OCI-M1 (cell line): ENCODE measurements at places on chromosomes 13 and 19.

DNA sequence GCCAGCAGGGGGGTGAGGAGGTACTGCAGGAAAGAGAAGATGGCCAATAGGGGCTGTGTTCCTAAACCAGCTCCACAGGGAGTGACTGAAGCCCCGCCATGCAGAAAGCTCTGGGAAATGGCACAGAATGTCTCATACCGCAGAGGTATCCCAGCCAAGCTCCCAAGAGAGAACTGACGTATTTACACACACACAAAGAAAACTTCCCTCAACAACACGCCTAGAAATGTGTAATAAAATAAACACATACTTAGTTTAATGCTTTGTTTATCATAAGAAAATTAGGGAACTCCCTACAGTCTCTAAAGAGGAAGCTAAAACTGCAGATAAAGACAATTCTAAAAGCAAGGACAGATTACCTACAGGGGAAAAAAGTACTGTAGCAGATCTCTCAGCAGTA, 40.0 kb downstream of the ESD start:
- peak; percentile 40 for DNase-seq

DNA sequence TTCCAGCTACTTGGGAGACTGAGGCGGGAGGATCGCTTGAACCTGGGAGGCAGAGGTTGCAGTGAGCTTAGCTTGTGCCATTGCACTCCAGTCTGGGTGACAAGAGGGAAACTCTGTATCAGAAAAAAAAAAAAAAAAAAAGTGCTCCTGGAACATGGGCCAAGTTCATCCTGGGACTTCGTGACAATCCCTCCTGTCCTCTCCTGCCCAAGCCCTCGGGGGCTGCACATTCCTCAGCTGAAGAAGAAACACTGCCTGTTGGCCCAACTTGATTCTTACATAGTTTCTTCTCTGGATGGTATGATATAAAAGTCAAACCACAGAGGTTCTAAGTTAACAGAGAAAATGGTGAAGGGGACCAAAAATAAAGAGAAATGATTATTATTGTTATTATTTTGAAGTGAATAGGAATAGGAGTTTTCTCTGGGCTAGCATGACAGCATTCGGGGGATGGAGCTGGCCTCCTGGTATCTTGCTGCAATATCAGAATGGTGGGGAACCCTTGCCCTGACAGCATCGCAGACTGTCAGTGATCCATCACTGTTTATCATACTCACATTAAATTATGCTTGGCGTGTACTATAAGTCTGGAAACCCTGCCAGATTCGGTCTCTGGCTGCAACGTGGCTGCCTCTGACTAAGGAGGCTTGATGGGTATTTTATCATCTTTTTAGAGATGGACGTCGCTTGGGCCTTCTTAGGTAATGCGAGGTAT, 113.7 kb upstream of the OXGR1 start:
- DNase-seq, result no peak

GRCh38 chr13:106714271-106714982, 146.5 kb upstream of the ARGLU1 start:
- no peak for DNase-seq

DNA sequence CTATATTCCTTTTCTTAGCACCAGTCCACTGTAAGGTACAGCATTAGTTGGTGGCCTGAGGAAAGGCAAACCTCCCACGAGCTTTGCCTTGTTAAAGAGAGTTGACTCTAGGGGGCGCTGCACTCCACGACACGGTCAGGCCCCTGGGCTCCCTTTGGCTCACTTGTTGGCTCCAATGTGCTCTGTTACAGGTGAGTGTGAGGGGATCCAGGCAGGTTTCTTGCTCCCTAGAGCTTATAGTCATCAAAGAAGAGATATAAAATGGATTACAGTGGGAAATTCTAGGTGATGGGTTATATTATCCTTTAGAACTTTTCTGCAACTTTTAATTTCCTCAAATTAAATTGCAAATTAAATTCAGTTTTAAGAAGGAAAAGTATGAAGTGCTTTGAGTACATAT, 3.7 kb downstream of the WDR87 start:
- peak; percentile 90 for DNase-seq

GRCh38 chr19:57708641-57709361, at the start of gene ZNF154:
Gene ZNF154, minus strand, starts transcription at chr19:57709204. Its CDS starts 233 bp downstream, at chr19:57708971.
- DNase-seq, result no peak

DNA sequence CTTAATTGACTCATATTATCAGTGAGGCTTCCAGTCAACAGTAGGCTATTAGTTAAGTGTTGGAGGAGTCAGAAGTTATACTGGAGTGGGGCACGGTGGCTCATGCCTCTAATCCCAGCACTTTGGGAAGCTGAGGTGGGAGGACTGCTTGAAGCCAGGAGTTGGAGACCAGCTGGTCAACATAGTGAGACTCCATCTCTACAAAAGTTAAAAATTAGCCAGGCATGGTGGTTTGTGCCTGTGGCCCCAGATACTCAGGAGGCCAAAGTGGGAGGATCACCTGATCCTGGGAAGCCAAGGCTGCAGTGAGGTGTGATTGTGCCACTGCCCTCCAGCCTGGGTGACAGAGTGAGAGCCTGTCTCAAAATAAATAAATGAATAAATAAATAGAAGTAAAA, 53.2 kb downstream of the COMP start:
- DNase-seq, result no peak

DNA sequence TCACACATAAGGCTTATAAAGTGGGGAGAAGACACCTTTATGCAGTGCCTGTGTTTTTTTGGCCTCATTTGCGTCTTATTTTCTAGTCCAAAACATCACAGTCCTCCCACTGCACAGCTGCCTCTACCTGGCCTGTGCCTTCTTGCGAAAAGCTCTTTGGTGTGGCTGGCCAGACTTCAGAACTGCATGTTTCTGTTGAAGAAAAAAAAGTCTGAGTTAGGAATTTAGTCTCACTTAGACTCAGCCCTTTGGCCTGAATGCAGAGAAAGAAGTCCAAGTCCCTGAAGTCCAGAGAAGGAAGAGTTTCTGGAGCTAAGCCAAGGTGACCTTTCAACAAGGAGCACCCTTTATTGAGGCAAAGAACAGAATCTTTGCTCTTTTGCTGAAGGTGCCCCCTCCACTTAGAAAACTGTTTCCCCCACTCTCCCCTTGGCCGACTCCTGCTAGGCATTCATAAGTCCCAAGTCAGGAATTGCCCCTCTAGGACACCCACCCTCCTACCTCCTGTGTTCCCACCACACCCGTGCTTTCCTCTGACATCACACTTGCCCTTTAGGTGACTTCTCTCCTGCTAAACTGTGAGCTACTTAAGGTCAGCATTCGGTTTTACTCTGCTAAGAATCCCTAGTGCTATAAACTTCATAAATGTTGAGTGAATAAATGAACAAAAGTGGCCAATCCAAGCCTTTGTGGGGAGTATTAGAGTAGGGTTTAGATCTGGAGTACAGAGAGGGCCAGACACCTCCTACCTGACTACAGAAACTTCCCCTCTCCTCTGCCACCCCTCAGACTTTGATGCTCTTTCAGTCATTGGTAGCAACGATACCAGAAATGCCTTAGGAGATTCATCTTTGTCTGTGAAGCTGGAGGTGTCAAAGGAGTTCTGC, 226.8 kb downstream of the LACC1 start:
- DNase-seq, result no peak

DNA sequence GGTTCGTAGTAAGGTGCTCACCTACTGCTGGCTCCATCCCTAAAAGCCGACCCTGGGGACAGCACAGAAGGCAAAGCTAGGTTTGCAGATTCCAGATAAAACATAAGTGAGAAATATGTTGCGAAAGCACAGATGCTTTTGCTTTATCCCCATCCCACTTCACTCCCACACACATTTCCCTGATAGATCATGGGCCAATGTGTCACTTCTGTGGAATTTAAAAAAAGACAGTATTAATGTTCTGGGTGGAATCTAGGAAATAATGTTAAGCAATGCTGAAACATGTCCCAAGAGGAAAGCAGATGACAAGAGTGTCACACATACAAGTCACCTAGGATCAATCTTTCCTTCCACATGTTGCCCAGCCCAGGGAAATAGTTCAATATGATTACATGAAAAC, 661.0 kb upstream of the MIR17HG start:
- DNase-seq, result peak; percentile 49

DNA sequence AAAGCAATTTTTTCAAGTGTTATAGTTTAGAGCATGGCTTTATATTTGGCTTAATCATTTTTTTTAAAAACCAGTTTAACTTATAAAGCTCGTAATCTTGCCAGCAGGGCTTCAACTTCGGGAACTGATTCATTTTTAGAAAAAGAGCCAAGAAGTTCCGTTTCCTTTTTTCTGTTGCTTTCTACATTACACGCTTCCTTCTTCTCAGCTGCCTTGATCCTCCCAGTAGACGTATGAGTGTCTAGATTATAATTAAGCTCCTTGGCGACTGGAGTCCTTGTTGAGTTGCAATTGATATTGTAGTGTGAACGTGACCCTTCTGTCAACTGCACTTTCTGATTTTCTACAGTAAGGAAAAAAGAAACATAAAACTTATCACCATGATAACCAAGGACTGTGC, 497.2 kb downstream of the DIAPH3 start:
- no peak for DNase-seq

DNA sequence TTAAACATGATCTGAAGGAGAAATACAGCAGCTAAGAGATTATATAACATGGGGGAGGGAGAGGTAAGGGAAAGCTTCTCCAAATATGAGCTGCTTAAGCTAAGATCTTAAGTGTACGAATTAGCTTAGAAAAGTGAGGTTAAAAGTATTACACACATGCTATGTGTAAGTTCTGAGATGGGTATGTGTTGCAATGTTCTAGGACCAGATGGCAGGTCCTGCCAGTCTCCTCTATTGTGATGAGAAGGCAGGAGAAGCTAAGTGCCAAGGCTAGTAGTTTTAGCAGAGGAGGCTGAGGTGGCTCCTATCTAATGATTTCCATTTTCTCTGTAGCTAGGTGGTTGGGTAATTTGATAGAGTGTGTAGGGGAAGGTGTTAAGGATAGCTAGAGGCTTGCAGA, 57.6 kb downstream of the MICU2 start:
- no peak for DNase-seq

DNA sequence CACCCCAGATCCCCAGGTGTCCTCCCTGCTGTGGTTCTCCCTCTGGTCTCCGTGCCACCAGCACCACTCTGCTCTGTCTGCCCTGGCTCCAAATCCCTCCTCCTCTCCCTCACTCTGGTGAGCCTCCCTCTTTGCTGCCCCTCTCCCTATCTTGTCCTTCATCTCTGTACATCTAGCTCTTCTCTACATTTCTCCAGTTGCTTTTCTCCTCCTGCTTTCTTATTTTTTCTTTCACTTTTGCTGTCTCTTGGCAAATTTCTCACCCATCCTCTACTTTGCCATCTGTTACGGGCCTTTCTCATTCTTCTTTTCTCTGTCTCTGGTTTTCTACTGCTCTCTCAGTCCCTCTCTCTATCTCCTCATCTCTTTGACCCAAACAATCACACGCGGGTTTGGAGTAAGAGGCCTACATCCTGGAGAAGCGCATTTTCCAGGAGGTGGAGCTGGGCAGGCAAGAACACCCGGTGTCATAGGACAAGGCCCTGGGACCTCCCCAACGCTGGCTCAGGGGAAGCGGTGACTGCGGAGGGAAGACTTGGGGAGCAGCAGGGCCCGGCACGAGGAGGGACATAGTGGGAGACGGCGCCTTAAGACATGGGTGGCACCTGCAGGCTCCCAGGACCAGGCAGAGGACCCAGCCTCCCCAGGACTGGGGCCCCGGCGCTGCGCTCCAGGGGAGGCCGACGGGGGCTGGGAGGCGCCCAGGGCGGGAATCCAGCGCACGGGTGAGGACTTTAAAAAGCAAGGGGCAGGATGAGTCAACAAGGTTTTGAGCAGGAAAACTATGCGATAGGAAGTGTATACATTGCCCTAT, 9.9 kb downstream of the ZNF611 start:
- peak; percentile 64 for DNase-seq

DNA sequence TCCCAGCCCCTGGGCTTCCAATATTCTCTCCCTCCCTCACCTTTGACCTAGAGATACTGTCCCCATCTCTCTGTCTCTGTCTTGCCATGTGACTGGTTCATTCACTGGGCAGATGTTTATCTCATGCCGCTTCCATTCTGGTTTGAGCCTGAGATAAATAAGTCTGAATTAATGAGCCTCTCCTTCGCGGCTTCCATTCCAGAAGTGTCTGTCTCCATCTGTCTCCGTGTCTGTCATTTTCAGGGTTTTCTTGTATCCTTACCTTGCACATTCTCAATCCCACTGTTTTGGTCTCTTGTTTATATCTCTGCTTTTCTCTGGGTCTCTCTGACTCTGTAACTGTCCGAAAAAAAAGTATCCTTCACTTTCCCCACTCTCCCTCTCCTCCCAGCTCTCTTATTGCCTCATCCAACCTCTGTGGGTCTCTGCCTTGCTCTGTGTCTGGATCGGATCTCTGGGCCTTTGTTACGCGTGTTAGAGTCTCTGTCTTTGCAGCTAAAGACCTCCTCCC, 4.3 kb downstream of the SPHK2 start:
- peak; percentile 80 for DNase-seq

DNA sequence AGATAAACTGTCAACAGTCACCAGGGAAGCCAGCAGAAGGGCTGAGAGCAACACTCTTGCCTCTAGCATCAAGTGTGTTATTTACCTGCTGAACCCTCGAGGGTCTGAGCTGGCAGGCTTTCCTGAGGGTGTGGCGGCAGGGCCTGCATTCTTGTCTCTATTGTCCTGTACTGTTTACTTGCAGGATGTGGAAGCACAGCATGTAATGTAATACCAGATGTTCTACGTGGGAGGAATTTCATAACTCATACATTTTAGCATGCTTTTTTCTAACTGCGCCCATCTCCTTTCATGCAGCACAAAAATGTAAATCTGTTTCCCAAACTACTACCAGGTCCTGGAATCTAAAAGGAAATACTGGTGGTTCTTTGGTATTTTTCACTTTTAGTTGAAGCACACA, 153.1 kb downstream of the RGCC start:
- no peak for DNase-seq

- no peak for DNase-seq
Measured at GRCh38 chr13:42699912-42700311, 81.5 kb upstream of the FAM216B start.

- DNase-seq, result no peak
Measured at GRCh38 chr13:50303963-50304721, 288.9 kb downstream of the KCNRG start.

DNA sequence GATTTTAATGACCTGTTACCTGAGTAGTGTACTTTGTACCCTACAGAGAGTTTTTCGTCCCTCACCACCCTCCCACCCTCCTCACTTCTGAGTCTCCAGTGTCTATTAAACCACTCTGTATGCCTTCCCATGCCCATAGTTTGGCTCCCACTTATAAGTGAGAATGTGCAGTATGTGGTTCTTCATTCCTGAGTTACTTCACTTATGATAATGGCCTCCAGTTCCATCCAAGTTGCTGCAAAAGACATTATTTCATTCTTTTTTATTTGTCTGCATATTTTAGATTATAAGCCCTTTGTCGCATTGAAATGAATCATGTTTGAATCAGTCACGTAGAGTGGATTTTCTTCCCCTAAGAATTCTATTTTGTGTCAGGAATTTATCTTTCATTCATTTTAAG, 12.2 kb upstream of the HTR2A start:
- no peak for DNase-seq
